Neural crest cell (in vitro differentiated cells): ENCODE measurements at places on chromosomes 2 and 18.

DNA sequence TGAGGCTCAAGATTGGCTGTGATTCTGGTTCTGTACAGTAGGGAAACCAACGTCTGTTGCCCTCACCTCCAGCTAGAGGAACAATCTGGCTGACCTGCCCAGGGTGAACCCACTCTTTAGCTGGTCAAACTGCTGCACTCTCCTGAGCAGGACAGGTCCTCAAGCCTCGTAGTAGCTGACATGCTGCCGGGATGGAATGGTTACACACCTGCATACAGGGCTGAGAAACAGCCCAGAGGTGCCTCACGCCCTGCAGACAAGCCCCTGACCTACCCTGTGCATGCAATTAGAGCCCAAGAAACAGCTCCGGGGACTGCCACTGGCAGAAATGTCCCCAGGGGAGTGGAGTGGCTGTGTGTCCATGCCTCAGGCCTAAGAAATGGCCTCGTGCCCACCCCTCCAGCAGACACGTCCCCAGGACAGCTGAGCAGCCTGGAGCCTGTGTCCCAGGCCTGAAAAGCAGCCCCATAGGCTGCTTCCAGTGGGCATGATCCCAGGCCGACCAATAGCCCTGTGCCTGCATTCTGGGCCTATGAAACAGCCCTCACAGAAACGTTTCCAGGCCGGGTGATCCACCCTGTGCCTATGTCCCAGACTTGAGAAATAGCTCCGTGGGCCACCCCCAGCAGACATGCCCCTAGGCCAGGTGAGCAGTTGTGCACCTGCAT lies 25.4 kb downstream of the BOLL start:
- no peak for DNase-seq

DNA sequence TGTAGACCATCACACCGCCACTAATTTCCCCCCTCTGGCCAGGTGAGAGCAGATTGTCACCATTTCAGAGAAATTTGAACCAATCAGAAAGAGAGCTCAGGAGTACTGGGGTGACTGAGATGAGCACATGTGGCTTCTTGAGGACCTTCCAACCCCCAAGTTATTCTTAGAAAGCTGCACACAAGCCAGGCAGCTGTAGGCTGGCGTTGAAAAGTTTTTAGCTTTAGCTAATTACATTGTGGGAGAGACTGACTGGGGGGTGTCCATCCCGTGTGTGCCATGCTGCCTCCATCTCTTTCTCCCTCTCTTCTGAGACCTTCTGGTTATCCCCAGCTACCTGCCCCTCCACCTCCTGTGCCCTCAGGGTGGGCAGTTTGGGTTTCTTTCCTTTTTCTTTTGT lies 154.0 kb downstream of the AGAP1 start:
- no peak for DNase-seq

- no peak for DNase-seq
Measured at GRCh38 chr2:222450021-222450420, 25.7 kb downstream of the SGPP2 start.

- no peak for DNase-seq
Measured at GRCh38 chr18:52310651-52311050, 29.3 kb upstream of the DCC start.

DNA sequence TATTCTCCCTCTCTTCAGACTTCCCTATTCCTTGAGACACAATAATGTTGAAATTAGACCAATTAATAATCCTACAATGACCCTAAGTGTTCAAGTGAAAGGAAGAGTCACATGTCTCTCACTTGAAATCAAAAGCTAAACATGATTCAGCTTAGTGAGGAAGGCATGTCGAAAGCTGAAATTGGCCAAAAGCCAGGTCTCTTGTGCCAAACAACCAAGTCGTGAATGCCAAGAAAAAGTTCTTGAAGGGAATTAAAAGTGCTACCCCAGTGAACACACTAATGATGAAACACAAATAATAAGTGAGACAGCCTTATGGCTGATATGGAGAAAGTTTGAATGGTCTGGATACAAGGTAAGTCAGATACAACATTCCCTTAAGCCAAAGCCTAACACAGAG lies 115.4 kb downstream of the PXDN start:
- no peak for DNase-seq

- no peak for DNase-seq
Measured at GRCh38 chr2:23694058-23695045, 232.6 kb downstream of the ATAD2B start.

- no peak for DNase-seq
Measured at GRCh38 chr2:232235716-232236115, 142.8 kb upstream of the ALPP start.

DNA sequence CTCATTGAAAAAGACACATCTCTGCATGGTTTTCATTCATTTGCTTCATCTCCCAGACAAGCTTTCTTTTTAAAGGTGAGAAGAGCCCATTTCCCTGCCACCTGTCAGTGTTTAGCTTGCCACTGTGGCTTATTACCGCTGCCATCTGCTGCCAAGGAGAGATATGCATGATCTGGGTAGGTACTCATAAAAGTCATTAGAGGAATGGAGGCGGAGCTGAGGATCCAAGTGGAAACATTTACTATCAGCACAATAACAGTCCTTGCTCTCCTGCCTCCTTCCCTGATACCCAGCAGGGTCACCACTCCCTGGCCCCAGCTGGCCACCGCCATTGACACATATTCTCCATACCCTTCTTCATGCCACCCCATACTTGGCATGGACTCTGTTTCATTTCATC lies 390.4 kb downstream of the TSN start:
- DNase-seq: no peak

DNA sequence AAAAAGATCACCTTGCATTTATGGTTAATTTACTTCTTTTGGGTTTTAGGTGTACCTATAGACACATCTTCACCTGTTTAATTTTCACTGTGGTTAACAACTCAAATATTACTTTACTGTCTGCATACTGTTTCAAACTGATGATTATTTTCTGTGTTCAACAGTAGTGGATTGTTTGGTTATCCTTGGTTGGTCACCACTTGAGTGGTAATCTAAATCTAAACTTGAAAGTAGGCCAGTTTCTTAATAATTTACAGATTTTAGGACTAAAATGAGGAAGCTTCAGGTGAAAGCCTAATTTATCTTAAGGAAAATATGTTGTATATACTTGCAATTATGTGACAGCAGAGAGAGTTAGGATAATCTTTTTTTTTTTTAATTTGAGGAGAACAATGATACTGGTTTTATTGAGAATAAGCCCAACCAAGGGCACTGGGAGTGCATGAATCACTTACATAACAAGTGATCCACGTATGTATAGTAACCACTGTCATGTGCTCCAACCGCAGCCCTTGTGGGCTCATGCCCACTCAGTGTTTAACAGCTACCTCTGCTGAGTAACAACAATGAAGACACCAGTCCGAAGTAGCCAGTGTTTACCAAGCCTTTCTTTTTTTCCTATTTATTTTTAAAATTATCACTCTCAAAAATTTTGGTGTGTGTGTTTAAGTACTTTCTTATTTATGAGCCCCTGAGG lies 31.0 kb upstream of the WDSUB1 start:
- DNase-seq: no peak

DNA sequence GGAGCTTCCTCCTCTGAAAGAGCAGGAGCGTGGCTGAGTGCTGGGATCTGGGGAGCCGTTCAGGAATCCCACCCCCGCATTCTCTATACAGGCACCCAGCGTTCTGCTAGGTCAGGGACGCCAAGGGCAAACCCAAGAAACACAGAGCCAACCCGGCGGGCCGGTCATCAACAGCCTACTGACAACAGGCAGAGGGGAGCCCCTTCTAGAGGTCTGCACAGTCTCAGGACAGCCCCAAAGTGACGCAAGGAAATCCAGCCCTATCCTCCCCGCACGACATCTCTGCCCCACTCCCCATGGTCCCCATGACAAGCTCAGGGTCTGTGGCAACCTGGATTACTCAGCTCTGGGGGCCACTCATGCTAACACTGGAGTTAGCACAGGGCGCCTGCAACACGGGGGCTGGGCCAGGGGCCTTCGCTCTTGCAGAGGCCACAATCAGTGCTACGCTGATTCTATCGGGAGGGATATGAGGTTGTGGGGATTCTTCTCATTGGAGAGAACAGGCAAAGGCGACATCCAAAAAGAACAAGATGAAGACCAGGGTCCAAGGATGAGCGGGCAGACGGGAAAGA lies 81.6 kb downstream of the PXDN start:
- DNase-seq: no peak

GRCh38 chr2:223929571-223930102 lies 15.5 kb downstream of the WDFY1 start:
- DNase-seq: no peak

DNA sequence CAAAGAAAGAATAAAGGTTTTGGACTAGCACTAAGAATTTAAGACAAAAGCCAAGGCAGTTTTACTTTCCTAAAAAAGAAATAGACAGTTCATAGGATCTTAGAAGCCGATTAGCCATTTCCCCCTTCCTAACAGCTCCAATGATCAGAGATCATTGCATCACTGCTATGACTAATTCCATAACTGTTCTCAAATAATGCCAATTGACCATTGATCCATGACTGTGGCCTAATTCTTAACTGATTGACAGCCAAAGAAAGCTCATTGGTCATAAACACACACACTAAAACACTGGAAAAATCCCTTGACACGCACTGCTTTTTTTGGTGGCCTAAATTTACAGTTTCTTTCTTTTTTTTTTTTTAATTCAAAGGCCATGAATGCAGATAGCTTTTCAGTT lies 345.0 kb upstream of the ACVR2A start:
- no peak for DNase-seq

DNA sequence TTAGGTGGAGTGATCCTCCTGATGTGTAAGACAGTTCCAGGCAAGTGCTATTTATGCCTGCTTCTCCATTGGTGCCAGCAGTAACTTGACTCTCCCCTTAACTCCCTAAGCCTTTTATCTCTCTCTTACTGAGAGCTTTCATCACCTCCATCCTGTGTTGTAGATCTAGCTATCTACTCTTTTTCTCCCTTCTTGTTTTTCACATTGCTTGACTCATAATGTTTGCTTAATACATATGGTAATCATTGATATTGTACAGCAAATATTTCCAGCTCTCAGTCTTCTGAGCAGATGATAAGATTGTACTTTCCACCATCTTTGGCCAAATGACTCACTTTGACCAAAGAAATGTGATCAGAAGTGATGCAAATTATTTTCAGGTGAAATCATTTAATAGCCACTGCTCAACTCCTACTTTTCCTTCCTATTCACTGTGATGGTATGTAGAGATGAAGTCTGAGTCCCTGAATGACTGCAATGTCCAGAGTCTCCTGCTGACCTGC lies 165.0 kb downstream of the PLCL1 start:
- DNase-seq: no peak

- DNase-seq: no peak
Measured at GRCh38 chr2:71558300-71559051, 105.1 kb downstream of the DYSF start.

- DNase-seq: no peak
Measured at GRCh38 chr2:190666895-190667294, 18.0 kb downstream of the NAB1 start.

DNA sequence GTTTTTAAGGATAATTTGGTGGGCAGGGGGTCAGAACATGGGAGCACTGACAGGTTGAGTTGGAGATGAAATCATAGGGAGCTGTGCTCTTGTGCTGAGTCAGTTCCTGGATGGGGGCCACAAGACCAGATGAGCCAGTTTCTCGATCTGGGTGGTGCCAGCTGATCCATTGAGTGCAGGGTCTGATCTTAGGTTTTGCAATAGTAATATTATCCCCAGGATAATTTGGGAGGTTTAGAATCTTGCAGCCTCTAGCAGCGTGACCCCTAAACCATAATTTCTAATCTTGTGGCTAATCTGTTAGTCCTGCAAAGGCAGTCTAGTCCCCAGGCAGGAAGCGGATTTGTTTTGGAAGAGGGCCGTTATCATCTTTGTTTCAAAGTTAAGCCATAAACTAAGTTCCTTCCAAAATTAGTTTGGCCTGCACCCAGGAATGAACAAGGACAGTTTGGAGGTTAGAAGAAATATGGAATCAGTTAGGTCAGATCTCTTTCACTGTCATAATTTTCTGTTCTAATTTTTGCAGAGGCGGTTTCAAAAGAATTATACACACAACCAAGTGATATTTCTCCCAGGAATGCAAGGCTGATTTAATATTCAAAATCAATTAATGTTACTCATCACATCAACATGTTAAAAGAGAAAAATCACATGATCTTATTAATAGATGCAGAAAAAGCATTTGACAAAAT lies 23.0 kb downstream of the DBI start:
- DNase-seq: no peak

DNA sequence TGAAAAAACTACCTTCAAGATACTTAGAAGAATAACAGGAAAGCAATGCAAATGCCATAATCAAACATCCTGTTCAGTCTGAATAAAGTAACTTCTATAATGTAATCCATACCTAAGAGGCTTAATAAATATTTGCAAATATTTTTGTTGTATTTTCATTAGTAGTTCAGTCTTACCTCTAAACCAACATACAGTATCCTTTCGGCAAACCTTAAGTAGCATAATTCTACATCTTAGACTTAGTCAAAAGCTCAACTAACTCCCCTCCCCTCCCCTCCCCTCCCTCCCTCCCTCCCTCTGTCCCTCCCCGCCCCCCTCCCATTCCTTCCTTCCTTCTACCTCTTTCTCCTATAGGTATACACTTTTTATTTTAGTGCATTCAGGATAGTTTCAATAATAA lies 1373.2 kb downstream of the SUCLG1 start:
- DNase-seq: no peak

DNA sequence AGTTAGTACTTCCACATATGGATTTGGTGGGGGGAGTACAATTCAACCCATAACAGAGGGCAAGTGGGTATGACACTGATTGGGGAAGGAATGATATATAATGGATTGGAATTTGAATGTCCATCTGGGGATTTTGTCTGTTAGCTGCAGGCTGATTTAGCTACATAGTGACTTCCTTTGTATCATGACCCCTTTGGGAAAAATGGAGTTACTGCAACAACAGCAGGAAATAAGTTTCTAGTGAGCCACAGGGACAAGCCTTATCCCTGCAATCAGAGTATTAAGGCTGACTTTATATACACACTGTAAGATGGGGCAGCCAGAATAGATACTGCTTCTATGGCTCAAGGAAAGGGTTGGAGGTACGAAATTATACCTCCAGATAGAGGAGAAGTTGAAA lies 404.4 kb upstream of the MEIS1 start:
- no peak for DNase-seq

DNA sequence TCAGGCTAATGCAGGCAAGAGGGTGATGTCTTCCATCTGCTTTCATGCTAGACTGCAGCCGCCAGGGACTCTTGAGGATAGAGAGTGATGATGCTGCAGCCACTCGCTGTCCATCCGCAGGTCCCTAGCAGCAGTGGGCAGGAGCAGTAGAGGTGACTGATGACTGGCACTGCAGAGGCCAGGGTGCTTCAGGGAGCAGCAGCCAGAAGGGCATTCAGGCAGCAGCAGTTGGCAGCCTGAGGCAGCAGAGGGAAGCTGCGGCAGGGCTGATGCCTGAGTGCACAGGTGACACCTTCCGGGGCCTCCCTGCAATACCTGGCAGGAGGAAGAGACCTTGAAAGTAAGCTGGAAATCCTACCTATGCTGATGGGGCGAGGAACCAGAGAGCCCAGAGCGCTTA lies 214.2 kb downstream of the ICOS start:
- no peak for DNase-seq

GRCh38 chr2:195575879-195576401 lies 81.1 kb upstream of the SLC39A10 start:
- DNase-seq: no peak

GRCh38 chr2:235848055-235848454 lies 320.1 kb downstream of the GBX2 start:
- DNase-seq: no peak
